ENCODE measurements at places on chromosomes 4 and X.

DNA sequence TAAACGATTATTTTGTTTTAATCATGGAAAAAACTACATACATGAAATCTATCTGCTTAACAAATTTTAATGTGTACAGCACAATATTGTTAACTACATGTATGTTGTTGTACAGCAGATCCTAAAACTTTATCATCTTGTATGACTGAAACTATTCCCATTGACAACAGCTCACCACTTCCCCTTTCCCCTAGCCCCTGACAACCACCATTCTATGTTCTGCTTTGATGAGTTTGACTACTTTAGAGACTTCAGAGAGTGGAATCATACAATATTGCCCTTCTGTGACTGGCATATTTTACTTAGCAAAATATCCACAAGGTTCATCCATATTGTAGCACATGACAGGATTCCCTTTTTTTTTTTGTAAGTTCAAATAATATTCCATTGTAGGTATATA lies 185.9 kb downstream of the CFAP299 start:
- no peak for DNase-seq

DNA sequence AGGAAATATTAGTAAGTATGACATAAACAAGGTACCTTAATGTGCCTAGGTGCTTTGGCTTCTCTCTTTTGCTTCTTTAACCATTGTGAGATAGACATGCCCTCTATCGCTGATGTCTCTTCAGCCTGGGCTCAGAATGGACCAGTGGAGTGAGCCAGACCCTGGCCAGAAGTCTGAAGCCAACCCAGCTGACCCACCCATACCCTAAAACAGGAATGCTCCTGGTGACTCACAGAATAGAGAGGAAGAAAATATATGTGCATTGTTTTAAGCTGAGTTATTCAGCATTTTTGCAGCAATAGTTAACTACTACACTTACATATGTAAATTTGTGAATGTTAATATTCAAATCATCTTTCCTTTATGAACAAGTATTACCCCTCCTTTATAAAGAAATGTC lies 167.5 kb upstream of the PCDH10 start:
- no peak for DNase-seq

GRCh38 chrX:107713203-107713542 lies 62.4 kb downstream of the TSC22D3 start:
- DNase-seq = no peak

DNA sequence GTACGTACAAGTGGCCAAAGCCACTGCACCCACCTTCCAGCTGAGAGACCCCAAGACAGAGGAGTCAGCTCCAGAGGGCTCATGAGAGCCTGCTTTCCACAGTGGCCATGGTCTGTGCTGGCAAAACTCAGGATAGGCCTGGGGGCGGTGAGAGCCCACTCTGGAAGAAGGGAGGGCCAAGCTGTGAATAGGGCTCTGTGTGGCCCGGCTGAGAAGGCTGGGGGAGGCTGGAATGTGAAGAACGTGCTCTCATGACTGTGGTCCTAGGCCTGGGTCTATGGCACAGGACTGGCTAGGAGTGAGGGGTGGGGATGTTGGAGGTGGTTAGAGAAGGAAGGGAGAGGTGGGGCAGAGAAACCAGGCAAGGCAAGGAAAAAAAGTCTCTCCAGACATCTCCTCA lies 13.3 kb downstream of the STARD8 start:
- DNase-seq = no peak

DNA sequence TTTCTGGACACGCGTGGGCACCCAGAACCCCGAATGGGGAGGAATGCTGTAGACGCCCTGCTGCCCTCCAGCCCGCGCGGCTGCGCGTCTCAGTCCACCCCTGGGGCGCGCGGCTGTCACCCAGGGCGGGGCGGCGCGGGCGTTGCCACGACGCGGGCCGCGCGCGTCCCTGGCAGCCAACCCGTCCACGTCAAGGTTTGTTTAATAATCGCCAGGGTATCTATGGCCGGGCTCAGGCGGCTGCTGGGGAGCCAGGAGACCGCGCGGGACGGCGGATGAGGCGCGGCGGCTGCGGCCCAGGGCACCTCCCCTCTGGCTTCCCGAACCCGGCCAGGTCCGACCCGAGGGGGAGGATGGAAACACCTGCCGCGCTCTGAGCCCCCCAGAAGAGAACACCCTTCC lies at the start of gene SPATA18:
Gene SPATA18, plus strand, starts transcription at position 92 of the 402 bp plus-strand sequence. CDS start 401 bp downstream, outside the sequence.
- no peak for DNase-seq

DNA sequence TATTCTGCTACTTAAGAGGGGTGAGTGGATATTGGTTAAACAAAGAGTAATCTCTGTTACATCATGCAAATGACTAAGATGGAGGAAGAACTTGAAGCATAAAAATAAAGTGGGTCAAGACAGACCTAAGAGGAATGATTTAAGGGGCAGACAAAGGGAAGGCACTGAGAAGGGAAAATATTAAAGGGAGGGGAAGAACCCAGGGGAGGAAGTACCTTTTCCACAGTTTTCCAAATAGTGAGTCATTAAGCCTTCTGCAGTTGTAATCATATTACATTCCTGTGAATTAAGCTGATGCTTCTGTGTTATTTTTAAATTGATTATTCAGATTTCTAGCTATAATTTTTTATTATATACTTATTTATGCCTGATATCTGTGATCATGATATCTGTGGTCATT lies 253.3 kb downstream of the CENPC start:
- no peak for DNase-seq

DNA sequence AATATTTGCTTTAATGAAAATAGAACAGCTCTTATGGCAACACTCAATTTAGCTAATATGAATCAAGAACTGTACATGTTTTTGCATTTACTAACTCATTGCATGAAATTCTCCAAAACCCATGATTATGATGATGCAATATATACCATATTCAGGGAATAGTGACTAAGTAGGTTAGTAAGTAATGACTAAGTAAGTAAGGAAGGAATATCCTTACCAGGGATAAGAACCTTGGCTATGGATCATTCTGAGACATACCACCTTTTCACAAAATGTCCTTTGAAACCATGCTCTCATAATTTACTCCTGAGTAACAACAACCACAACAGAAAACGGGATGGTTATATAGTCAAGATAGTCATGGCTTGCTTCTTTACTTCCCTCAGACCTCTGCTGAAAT lies 1513.0 kb downstream of the STIM2 start:
- no peak for DNase-seq

GRCh38 chrX:30489323-30489722 lies 88.2 kb downstream of the TASL start:
- DNase-seq = no peak

- DNase-seq = no peak
Measured at GRCh38 chrX:152897222-152898131, at the start of gene ZNF185. ZNF185 (plus strand) TSS chrX:152898067; CDS start chrX:152914490, 16,423 bp downstream.

DNA sequence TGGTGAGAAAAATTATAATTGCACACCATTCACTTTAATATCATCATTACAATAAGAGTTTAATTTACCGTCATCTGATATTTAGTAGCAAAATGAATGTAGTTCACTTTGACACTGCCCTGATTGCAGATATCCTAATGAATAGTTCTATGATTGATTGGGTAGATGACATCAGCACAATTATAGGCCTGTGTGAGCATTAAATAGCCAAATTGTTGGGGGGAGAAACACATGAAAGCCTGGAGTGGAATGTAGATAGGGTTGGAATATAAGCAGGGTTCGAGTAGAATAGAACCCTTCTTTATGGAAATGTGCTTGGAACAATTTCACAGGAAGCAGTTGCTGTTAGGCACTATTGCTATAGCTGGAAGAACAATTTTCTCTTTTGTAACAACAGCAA lies 1526.2 kb downstream of the RPA4 start:
- no peak for DNase-seq

- no peak for DNase-seq
Measured at GRCh38 chrX:7190157-7190556, 42.2 kb upstream of the PUDP start.

- DNase-seq = peak; percentile 35
Measured at GRCh38 chr4:15182600-15183220, 180.4 kb downstream of the CPEB2 start.

- DNase-seq = no peak
Measured at GRCh38 chrX:134006484-134007161, 21.2 kb upstream of the GPC3 start.

DNA sequence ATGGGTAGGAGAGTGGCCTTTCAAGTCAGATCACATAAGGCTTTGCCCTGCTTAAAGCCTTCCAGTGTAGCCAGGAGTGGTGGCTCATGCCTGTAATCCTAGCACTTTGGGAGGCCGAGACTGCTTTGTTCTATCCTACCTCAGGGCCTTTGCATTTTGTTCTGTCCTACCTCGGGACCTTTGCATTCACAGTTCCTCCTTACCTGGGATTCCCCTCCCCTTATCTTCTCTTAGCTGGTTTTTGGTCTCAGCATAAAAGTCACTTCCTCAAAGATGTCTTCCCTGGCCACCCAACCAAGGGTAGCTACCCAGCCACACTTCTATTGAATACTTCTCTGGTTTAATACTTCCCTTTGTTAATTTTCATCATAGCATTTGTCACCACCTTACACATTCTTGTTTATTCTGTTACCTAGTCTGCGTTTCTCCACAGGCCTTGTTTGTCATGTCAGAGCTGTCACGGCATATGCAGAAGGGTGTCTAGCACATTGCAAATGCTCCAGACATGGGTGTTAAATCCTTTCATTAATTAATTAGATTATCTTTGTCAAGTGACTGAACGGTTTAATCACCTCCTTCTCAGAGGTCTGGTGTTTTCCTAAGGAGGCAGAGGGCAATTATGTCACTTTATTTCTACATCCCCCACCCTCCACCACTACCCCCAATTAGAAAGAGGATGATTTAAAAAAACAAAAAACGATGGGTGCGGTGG lies 11.3 kb upstream of the SETD7 start:
- no peak for DNase-seq

DNA sequence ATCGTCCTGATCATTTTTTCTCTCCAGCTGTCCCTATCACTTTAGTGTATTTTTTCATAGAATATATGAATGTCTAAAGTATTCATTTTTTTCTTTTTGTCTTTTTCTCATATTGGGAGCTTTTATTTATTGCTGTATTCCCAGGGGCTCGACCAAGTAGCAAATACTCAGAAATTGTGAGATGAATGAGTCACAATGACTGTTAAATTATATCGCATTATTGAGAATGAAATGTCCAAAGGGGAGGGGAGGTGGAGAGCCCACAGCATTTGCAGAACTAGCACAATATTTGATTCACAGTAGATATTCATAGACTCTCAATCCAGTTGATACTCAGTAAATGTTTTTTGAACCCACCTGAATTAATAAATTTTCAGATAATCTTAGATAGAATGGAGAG lies 543.6 kb upstream of the FAM241A start:
- no peak for DNase-seq

GRCh38 chrX:66008328-66008970 lies 31.4 kb downstream of the VSIG4 start:
- no peak for DNase-seq

DNA sequence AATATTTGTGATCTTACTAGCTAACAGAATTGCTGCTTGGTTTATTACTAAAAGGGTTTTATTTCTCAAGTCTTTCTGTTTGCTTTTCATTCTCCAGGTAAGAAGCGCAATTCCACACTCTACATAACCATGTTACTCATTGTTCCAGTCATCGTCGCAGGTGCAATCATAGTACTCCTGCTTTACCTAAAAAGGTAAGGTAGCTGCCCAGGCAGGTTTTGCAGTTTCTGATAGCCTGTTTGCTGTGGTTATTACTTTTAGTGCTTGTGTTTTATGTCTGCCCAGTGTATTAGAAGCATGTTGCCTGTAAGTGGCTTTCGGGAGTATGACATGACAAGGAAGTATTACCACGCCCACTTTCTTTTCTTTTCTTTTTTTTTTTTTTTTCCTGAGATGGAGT lies 46.4 kb downstream of the IL13RA1 start:
- DNase-seq = no peak

DNA sequence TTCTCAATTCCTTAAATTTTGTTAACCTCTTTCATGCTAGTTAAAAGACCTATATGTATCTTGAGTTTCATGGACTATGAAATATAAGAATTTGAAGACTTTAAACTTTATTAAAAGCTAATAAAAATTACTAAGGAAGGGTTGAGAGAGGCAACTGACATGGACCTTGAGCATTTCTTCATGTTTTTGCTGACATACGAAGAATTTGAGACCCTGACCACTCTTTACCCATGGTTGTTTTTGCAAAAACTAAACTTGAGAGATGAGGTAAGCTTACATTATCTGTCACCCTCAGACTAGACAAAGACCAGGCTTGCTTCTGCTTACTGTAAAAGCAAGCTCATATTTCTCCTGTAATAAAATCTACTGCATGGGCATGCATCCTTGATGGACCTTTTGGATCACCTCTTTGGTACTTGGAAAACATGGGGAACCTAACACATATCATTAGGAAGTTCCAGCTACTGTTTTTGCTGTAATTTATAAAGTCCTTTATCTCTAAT lies 338.2 kb upstream of the PABPC4L start:
- DNase-seq = no peak

- DNase-seq = no peak
Measured at GRCh38 chr4:68147079-68147478, 17.4 kb upstream of the TMPRSS11F start.

GRCh38 chrX:13898083-13898482 lies 81.2 kb upstream of the GPM6B start:
- no peak for DNase-seq

DNA sequence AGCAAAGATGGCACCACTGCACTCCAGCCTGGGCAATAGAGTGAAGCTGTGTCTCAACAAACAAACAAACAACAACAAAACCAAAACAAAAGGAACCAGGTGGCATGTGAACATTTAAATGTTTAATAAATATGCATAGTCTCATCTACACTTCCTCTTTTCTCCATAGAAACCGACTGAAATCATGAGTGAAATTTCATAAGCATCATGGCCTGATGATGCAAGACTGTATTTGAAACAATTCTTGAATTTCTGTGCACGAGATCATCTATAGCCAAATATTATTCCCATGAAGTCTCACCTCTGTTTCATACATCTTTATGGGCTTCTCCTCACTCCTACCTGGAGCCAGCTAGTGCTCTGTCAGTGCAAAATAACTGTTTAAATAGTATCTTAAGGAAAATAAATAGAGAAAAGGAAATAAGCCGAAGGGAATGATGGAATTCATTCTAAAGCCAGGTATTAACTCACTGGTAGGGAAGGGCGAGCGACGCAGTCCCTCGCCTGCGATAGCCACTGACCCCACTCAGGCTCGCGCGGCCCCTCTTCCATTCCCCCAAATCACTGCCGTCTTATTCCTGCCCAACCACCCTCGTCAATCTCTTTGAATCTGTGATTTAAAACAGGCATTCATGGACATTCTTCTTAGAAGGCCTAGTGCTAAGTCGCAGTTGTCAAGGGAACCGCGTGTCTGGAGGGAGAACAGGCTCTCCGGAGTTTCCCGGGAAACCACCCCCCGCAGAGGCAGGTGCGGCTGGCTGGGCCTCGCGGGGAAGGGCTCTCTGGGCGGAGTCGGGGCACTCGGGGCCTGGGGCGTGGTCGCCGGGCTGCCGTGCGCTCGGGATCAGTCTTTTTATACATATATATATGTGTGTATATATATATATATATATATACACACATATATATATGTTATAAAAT lies 52.4 kb upstream of the TRIM2 start:
- DNase-seq = peak; percentile 38

- no peak for DNase-seq
Measured at GRCh38 chr4:137819964-137820383, 287.7 kb upstream of the PCDH18 start.

All from stimulated activated CD4-positive, alpha-beta T cell treated with anti-CD3 and anti-CD28 coated beads, Interleukin-4, amount 100 ng/mL, for 24 hours (primary cell).